Kidney tubule cell (primary cell): ENCODE measurements at places on chromosomes 6 and 20.

DNA sequence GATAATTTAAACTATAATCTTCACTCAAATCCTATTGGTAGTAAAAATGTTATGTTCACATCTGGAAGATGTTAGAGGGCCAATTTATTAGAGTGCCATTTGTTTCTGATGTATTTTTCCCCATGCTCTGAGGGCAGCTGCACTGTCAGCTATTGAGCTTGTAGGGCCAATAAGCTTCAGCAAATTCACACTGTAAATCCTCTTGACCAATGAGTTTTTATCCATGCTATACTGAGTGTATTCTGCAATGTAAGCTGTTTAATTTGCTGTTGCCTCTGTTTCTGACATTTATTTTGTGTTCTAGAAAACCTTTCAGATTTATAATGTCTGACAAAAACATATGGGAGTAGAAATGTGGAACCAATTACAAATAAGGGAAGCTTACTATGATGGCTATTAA is 62.6 kb downstream of the OGFRL1 start:
- no peak for DNase-seq

DNA sequence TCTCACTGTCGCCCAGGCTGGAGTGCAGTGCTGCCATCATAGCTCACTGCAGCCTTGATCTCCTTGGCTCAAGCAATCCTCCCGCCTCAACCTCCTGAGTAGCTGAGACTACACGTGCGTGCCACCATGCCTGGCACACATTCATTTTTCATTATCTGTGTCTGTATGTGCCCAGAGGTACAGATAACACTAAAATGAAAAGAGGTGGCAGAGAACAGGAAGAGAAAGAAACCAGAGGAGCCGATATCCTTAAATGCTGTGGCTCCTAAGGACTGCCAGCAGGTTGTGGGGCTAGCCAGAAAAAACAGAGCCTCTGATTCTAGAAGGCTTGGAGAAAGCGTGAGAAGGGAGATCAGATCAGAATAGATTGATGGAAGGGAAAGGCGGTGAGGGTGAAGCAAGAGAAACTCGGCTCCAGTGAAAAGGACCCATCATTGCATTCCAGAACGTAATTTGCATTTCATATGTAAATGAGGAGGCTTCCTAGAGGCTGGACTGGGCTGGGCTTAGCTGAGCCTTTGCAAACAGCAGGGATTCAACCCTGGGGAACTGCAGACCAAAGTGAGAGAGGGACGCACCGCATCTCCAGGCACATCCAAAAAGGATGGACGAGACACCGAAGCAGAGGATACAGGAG is 64.2 kb downstream of the GCNT2 start:
- DNase-seq, result no peak

DNA sequence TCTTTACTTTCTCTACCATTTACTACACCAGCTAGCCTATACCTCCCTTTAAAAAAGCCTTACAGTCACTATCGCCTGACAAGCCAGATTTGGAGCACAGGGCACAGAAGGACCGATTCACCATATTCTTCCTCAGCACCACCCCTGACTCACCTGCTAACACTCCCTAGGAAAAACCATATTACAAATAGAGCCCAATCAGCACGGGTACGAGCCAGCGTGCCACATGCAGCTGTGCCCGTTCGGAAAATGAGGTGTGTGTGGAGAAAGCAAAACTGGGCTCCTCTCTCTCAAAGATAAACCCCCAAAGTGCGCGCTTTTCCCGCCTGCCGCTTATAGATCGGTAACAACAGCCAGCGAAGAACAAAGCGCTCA is 1.2 kb downstream of the SYNCRIP start:
- peak; percentile 51 for DNase-seq

DNA sequence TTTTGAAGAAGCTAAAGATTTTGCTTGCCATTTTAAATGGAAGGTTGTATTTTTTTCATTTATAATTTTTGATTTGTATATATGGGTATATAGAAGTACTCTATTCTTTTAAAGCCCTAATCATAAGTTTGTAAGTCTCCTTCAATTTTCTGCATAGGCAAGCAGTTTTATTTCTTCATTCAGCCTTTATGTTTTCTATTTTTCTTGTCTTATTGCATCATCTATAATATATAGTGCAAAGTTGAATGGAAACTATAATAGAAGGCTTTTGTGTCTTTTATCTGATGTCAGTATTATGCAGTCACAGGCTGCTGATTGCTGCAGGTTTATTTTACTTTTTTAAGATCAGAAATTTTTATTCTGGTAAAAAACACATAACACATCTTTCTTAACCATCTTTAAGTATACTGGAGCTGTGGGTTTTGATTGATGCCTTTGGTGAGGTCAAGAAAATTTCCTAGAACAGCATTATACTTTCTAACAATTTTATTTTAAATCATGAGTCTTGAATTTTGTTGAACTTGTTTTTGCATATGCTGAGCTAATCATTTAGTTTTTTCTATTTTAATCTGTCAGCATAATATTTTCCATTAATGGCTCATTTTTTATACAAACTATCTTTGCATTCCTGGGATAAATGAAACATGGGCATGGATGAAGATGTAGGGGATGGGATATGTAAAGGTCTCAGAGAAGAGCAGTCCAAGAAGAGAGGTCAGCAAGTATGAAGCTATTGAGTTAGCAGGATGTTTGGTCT is 366.7 kb upstream of the MAP3K7 start:
- DNase-seq, result no peak

DNA sequence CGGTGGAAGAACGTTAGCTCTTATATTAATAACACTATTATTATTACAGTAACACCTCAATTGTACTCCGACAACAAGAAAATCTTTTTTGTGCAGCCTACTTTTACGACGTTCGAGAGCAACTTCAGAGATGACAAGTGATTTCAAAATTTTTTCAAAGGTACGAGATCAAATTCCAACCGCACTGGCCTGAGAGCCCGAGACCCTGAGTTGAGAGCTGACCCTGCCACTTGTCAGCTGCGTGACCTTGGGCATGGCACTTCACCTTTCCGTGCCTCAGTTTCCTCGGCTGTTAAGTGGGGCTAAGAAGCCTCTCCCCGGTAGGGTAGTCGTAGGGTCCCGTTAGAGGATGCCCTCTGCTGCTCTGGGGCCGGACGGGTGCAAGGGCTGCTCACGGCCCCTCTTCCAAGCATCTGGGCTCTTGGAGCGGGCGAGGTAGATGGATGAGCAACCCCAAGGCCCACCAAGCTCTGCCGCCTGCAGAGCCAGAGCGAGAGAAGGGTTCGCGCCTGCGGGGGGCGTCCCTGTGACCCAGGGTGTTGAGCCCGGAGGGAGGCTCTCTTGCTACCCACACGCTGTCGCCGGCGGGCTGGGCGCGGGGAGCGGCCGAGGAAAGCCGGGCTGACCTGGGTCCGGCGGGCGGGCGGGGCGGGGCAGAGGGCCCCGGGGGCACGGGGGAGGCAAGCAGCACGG is 510 bp downstream of the NDRG3 start:
- no peak for DNase-seq

GRCh38 chr6:125293587-125293986 is 8.2 kb downstream of the HDDC2 start:
- no peak for DNase-seq

DNA sequence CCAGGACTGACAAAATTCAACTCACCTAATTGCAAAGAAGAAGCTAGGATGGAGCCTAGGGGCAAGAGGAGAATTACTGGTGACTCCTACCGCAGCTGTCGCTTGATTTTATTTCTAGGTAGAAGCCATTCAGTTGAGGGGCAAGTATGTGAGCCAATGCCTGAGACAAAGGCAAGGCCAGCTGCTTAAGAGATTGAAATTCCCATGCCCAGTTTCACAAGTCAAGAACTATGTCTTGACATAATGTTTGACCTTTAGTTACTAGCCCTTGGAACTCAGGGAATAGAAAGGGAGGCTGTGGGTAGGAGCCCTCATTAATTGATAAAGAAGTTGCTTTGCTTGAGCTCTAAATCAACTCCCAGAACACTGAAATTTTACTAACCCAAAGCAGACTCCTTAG is 54.0 kb downstream of the GPR63 start:
- no peak for DNase-seq

- DNase-seq, result no peak
Observed at GRCh38 chr6:111556004-111556403, 49.7 kb downstream of the TRAF3IP2 start.

GRCh38 chr6:150029749-150030148 is 4.4 kb upstream of the RAET1L start:
- no peak for DNase-seq

DNA sequence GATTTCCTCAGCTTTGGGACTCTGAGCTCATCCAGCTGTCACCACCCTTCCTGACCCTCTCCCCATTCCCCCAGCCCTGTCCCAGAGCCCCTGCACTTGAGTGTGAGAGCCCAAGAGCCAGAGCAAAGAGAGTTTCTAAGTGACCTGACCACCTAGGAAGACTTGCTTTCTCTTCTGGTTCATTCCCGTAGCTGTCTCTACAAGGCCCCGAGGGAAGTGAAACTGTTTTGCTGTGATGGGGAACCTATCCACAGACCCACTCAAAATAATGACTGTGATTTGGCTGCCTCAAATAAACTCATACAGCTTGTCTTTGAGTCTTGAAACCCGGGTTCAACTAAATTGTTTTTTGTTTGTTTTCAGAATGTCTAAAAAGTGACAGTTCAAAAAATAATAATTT is 74.6 kb upstream of the XRN2 start:
- DNase-seq, result no peak

DNA sequence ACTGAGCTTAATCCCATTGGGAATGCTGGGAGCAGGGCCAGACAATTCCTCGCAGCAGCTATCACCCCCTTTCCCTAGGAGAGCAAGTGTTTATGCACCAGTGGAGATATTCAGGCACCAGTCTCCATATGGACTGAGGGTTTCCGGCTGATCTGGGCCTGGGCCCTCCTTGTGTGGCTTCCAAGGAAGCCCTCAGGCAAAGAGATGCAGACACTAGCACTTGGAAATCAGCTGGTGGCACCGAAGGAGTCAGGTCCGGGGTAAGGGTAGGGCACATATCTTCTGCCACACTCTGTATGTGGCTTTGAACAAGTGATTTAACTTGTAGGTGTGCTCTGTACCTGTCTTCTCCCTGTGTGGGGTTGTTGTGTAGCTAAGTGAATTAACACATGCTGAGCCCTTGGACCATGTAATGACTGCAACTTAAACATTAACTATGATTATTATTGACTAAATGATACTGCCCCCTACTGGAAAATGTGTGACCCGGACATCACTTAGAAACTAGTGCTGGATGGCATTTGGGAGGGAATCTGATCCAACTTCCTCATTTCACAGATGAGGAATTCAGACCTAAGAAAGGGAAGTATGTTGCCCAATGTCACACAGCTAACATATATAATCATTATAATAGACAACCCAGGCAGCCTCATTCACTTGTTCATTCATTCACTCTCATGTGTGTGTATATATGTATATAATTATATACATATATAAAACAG is 19.3 kb upstream of the WFDC2 start:
- DNase-seq, result peak; percentile 81

GRCh38 chr6:147005499-147005898 is 198.7 kb upstream of the STXBP5 start:
- DNase-seq, result no peak

DNA sequence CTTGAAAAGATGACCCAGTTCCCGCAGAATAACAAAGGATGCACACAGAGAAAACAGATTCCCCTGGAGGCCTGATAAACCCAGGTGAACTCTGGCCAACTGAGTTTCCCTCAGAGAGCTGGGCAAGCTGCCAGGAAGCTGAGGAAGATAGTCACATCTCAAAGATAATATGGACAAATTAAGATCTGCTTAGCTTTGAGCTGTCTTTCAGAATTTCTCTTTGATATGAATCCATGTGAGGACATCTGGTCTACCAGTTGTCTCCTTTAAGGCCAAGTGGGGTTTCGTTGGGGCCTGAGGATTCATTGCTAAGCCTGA is 59.5 kb downstream of the ID4 start:
- peak; percentile 5 for DNase-seq

GRCh38 chr6:19551611-19552010 is 285.6 kb upstream of the ID4 start:
- DNase-seq, result peak; percentile 90

- no peak for DNase-seq
Observed at GRCh38 chr6:6386010-6386409, 65.5 kb upstream of the F13A1 start.

DNA sequence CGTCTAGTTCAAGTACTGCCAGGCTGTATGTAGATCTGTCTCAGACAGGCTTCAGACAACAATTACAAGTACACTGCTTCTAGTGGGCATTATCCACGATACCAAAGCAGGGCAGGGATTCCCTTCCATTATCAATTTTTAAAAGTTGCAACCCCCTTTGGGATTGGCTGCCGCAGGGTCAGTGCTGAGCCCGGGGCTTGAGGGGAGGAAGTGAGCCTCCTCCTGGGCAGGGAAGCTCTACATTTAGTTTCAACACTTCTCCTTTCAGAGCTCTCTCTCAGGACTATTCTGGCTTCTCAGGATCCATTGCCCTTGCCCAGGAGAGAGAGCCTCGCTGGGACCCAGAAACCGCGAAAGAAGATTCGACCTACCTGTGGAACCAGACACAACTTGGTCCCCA is 1.5 kb downstream of the HTR1B start:
- no peak for DNase-seq

- peak; percentile 94 for DNase-seq
Observed at GRCh38 chr6:83183082-83183828, 9.8 kb downstream of the PGM3 start.

DNA sequence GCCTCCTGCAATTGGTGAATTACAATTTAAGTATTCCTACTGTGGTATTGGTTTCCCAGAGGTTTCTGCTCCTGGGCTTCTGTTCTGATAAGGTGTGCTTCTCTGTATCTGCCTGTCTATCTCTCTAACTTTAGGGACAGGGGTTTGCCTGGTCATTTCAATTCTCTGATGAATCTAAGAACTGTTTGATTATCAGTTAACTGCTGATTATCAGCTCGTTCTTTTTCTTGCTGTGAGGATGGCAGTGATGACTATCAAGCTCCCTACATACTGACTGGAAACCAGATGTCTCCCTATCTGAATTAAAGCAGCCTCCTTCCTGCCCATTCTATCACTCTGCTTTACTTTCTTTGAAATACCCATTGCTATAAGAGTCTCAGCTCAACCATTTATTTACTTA is 120.5 kb downstream of the INSM1 start:
- no peak for DNase-seq

DNA sequence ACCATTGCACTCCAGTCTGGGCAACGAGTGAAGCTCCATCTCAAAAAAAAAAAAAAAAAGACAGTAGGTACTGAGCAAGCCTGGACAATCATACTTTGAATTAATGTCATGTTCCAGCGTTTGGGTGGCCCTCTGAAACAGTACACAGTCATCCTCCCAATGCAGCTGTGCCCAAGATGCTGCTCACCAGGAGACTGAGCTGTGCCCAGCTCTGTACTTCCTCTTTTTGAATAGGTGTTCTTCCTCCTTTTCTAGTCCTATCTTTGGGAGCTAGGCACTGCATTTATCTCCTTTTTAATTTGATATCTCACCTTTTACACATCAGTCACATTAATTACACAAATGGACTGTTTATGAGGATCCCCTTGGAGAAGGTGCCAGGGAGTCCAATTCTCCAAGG is 101.5 kb downstream of the RPP40 start:
- no peak for DNase-seq

GRCh38 chr20:10626896-10627295 is 46.9 kb downstream of the JAG1 start:
- DNase-seq, result no peak

DNA sequence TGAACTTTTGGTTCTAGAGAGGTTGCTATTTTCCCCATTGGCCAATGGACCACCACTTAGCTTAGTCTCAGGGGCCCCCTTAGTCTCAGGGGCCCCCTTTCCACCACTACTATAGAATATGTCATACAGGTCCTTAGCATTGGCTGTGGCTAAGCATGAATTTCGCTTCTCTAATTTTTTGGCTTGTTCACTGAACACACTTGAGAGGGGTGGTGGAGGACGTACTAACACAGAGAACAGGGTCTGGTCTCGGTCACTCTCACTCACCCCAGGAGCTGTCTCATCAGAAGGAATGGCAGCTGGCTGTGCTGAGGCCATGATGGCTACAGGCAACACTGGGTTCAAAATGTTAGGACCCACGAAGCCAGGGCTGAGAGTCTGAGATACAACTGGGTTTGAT is 30.3 kb downstream of the ZNF318 start:
- no peak for DNase-seq
